ENCODE measurements at places on chromosomes 5 and 9.

DNA sequence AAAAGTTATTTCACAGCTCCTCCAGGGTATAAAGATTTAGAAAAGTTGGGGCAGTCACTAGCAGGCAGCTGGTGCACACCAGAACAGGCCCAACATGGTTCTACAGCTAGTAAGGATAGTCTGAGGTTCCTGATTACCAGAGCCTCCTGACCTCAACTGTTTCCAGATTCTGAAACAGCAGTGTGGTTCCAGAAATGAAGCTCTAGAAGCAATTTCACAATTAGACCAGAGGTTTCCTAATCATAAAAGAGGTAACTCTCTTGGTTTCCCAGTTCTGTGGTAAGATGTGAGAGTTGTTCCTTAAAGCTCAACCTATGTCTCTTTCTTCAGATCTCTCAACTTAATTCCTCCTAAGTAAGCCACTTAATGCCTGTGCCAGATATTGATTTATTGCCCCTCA lies 11.9 kb downstream of the AGTPBP1 start:
- DNase-seq: no peak

DNA sequence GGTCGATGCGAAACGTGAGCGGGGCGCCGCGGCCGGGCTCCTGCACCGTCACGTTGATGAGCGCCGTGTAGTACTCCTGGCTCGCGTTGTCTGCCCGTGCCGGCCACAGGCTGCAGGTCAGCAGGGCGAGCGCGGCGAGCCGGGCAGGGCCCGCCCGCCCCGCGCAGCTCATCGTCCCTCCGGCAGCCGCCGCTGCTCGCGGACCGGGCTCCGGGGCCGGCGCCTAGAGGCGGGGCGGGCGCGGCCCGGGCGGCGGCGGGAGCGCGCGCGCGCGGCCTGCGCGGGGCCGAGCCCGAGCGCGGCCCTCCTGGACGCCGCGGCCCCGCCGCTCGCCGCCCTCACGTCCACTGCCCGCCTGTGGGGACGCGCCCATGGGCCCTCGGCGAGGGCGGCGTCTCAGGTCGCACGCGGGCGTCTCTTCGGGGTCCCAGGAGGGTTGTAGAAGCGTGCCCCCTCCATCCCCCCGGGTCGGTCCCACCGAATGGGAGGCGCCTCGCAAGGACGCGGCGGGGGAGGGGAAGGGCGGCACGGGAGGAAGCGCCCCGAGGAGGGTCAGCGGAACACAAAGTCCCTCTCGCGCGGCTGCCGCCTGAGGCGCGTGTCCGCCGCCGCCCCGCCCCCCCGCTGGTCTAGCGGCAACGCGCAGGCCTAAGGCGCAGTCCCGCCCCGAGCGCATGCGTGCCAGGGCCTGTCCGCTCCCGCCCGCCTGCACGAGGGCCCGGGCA lies at the start of gene RNF130:
Gene RNF130, minus strand, starts transcription at position 229 of the 725 bp plus-strand sequence. Its CDS starts 57 bp downstream, at position 172.
- peak; percentile 95 for DNase-seq

DNA sequence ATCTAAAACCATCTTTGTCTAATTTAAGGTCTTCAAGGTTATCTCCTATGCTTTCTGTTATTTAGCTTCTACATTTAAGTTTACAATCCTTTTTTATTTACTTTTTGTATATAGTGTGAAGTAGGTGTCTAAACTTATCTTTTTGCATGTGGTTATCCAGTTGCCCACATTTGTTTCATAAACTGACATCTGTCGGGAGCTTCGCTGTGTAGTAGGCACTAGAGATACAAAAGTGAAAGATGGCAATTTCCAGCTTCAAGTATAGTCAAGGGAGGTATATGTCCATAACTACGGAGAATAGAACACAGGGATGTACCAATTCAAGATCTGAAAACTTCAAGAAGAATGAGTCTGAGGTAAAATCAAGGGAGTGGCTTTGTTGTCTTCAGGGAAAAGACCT lies 38.7 kb upstream of the ELL2 start:
- no peak for DNase-seq

GRCh38 chr5:12636209-12636608 lies 732.0 kb upstream of the CTNND2 start:
- DNase-seq: no peak

GRCh38 chr5:173744551-173744950 lies 128.1 kb upstream of the BOD1 start:
- DNase-seq: no peak

DNA sequence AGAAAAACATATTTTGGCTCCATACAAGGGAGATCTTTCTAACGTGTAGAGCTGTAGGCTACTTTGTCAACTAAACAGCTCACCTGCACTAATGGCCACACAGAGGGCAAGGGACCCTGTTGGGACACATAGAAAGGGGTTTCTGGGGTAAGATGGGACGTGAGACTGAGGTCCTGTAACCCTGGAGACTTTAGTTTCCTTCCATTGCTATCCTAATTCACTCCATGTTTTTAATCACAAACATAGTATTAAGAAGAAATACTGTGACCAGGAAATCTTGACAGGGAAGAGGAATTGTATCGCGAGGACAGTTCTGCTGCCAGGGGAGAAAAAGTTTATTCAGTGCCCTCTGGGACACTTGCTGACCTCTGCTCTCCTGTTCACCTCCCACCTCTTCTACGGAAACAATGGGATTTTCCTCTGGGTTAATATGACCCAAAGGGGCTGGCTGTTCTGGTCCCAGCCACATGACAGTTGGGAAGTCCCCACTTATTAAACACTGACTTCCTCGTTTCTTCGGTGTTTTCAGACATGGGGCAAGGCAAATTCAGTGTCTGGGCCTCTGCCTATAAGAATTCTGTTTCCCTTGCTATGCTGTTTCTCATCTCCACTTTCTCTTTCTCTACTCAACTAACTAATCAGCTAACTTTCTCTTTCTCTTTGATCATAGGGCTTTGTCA lies 106.9 kb upstream of the SEMA6A start:
- DNase-seq: no peak

GRCh38 chr5:138708791-138709190 lies 44.4 kb upstream of the CTNNA1 start:
- DNase-seq: no peak

DNA sequence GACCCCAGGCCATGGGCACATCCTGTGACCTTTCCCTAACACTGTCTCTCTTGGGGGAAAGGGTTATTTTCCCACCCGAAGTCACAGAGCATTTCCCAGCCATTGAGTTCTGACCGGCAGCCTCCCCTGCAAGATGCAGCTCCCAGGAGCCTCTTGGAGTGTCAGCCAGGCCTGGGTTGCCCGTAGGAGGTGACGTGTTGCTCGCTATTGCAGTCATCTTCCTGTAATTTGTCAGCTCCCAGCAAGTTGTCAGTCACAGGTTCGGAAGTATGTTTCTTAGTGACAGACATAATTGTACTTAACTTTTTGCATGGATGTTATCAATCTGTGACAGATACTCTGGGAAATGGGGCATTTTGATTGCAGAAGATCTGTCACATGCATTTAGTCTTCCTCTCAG lies 74.5 kb downstream of the MVB12B start:
- DNase-seq: no peak

GRCh38 chr9:115042781-115043509 lies 75.0 kb downstream of the TNC start:
- no peak for DNase-seq

DNA sequence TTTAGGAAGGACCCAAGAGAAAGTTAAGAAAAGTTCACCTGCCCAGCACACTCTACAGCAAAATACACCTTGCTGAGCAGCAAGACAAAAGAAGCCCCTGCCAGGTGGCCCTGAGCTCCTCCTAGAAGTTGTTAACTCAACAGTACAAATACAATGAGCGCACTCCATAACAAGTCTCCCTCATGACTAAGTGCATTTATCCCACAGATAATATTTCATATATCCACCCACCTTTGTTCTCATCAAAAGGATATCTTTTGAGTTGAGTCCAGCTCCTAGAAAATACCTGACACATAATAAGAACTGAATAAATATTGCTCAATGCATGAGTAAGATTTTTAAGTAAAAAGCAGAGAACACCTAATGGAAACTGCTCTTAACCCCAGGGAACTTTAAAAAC lies 73.3 kb downstream of the ABCA1 start:
- DNase-seq: no peak

DNA sequence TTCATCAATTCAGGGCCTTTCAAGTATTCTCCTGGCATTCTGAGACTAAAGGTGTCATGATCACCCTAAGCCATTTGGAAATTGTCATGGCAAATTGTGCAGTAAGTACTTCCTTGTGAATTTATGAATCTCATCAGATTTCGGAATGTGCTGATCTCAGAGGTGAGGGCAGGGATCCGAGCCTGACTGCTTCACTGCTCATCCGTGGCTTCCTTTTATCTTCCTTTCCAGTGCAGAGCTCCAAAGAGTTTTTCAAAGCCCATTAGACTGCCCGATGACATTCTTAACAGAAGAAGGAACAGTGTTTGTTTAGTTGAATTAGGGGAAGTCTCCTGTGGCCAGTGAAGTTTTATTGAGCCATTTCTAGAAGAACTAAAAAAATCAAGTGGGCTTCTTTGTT lies 182.8 kb upstream of the GDNF start:
- no peak for DNase-seq

- DNase-seq: no peak
Observed at GRCh38 chr5:72908664-72909063, 47.2 kb upstream of the FCHO2 start.

DNA sequence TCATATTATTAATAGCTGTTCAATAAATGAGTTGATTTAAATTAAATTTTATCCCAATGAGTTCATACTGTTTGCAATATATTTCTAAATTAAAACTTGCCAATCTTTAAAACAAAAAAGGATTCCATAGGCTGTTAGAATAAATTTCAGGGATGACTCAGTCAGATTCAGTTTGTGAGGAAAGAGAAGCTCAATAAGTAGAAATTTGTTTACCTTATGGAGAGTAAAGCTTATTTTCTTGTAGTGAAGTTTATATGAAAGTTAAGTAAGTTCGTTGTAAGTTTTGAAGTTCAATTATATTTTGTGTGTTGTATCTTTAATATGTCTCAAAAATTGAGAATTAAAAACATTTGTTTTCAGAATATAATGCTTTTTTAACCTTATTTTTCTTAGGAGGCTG lies 29.0 kb downstream of the GPBP1 start:
- DNase-seq: no peak

DNA sequence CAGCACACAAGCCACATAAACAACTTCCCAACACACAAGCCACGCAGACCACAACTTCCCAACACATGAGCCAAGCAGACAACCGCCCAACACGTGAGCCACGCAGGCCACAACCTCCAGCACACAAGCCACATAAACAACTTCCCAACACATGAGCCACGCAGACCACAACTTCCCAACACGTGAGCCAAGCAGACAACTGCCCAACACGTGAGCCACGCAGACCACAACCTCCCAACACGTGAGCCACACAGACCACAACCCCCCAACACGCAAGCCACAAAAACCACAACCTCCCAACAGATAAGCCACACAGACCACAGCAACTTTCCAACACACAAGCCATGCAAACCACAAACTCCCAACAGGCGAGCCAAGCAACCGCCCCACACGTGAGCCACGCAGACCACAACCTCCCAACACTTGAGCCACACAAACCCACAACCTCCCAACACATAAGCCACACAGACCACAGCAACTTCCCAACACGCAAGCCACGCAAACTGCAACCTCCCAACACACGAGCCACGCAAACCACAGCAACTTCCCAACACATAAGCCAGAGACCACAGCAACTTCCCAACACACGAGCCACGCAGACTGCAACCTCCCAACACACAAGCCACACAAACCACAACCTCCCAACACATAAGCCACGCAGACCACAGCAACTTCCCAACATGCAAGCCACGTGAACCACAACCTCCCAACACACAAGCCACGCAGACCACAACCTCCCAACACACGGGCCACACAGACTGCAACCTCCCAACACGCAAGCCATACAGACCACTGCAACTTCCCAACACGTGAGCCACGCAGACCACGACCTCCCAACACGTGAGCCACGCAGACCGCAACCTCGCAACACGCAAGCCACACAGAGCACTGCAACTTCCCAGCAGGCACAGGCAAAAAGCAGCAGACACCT lies 10.1 kb downstream of the BRD9 start:
- no peak for DNase-seq

Measured in 8988T (cell line).